SHP77 treated with DMSO at 0.1 percent for 48 hours (cell line): ENCODE measurements at places on chromosomes 6 and 20.

GRCh38 chr6:157909282-157909664, 72.4 kb upstream of the SYNJ2 start:
- DNase-seq: no peak

DNA sequence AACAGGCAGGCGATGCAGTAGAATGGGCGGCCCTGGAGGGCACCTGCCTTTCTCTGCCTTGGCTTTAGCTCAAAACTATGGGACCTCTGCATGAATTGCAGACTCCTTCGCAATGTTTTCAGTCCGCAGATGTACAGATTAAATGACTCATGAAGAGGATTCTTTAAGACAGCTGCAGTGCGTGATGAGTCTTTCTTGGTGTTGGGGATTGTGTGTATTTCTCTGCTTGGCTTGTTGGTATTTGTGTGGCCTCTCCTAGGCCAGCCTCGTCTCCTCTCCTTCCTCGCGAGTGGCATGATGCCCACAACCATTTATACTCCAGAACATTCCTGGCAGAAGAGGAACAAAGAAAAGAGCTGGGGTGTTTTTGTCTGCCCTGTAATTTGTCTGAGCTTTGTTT, 110.6 kb downstream of the SYNDIG1 start:
- no peak for DNase-seq

GRCh38 chr20:21154692-21155091, 28.8 kb downstream of the KIZ start:
- no peak for DNase-seq

DNA sequence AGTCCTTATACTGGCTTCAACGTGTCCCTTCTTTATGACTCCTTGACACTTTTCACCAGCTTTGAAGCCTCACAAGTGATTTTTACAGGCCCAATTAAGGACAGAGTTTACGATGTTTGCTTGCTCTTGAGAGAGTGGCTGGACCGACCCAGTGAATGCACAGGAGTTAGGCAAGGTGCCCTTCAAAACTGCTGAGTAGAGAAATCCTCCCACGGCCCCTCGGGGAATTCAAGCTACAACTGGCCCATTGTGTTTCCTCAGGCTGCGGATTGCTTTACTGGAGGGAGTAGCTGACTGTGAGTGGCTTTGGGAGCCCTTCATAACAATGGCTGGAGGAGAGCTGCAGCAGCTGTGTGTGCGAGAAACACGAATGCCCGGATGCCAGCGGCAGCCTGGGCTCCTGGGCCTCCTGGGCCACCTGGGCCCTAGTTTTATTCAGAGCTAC, 50.0 kb downstream of the SGK1 start:
- peak; percentile 66 for DNase-seq

DNA sequence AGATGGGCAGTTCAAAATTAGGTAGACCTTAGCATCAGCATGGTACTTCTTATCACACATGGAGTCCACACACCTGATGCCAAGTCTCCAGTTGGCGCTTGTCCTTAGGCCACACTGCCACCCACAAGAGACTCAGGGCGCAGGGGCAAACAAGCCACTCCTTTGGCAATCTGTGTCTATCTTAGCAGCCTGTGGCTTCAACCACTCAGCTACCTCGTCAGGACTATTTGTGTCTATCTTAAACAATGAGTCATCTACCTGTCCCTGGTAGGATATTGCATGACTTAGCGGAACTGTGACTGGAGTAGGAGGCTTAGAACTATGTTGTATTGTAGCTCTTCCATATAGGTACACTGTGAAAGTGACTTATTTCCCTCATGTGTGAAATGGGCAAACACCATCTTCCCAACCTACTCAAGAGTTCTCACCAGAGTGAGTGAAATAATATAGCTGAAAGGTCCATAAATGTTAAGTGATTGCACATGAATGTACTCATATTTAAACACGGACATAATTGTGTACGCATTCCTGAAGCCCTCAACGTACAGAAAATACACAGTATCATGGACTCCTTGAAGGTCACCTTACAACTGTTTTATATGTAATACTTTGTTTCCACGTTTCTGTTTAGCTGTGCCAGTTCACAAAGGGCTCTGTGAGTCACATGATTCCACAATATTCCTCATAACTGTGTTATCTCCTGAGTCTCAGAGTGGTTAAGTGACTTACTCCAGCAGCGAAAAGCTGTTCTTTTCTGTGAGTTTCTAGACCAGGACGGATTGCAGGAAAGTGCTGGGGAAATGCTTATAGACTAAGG, 1.6 kb downstream of the TRIM27 start:
- DNase-seq: no peak

GRCh38 chr6:112214739-112215269, 39.6 kb downstream of the LAMA4 start:
- DNase-seq: peak; percentile 78

DNA sequence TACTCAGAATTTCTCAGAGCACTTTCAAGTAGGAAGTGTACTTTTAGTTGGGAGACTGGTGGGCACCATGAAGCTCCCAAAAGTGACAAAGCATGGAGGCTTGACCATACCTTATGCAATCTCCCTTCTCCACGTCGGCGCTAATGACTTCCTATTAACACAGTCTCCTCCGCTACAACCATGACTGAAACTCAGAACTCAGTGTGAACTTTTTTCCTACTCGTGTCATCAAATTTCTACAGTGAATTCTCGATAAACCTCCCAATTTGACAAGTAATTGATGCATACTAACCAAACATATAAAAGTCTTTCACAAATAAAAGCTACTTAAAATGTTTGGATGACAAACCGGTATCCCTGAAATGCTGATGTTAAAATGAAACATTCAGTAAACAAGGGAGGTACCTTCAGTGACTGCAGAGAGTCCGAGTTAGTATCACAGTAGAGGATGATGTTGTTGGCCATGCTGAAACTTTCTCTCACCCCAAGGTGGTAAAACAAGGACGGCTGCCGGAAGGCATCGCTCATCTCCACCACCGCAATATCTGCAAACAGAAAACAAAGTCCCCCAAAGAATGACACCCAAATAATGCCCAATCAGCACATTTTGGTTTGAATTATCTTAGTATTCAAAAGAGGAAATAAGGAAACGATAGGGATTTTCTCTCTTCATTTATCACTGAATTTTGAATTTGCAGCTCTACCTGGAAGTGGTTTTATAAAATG, 72.1 kb downstream of the MAP3K5 start:
- DNase-seq: no peak

- no peak for DNase-seq
Observed at GRCh38 chr20:44449864-44450263, 25.8 kb upstream of the TTPAL start.

- no peak for DNase-seq
Observed at GRCh38 chr6:146544616-146545182, 1.1 kb downstream of the RAB32 start.

GRCh38 chr6:7241709-7242645, 71.0 kb downstream of the SSR1 start:
- DNase-seq: no peak

DNA sequence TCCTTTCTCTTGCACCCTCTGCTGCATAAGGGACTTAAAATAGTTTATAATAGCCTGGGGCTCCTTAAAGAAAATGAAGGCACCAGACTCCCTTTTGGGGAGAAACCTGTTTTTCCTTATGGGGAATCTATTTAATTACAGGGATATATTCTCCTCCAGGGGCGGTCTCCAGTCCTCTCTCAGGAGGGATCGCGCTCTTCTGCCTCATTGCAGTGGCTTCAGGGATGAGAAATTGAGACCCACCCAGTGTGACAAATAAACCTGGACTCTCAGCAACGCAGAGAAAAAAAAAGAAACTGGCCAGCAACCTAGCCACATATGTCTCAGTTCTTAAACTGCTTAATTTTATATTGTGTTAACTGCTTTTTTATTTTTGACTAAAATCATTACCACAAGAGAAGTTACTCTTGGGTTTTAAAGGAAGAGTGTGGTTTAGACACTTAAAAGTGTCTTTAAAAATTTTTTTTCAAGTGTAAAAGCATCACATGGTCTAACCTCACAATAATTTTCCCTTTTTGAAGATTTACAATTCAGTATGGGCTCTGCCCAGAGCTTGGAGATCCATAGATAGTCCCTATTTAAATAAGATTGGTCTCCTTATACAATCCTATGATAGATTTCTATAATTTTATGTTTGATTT, 11.7 kb upstream of the GOPC start:
- DNase-seq: no peak

DNA sequence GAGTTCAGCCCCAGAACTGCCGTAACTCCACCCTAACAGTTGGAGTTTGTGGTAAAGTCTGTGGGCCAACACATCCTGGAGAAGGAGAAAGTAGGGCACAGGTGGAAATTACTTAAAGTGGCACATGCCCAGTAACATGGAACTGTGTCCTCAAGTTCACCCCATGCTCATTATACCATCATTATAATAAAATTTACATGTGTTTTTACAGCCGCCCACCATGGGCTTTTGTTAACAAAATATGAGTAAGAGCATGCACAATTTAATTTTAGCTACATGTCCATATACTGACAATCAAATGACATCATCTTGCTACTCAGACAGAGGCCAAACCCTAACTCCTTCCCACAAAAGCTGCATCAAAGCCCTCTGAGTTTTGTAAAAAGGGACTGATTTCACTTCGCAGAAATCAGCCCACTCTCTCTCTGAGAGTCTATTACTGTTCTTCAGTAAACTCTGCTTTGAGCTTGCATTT, 17.3 kb upstream of the ELOVL4 start:
- DNase-seq: no peak

DNA sequence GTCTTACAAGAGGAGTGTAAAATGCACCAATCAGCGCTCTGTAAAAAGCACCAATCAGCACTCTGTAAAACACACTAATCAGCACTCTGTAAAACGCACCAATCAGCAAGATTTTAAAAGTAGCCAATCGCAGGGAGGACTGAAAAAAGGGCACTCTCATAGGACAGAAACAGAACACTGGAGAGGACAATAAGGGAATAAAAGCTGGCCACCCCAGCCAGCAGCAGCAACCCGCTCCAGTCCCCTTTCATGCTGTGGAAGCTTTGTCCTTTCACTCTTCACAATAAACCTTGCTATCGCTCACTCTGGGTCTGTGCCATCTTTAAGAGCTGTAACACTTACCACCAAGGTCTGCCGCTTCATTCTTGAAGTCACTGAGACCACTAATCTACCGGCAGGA, 1.7 kb upstream of the AIG1 start:
- DNase-seq: peak; percentile 42

DNA sequence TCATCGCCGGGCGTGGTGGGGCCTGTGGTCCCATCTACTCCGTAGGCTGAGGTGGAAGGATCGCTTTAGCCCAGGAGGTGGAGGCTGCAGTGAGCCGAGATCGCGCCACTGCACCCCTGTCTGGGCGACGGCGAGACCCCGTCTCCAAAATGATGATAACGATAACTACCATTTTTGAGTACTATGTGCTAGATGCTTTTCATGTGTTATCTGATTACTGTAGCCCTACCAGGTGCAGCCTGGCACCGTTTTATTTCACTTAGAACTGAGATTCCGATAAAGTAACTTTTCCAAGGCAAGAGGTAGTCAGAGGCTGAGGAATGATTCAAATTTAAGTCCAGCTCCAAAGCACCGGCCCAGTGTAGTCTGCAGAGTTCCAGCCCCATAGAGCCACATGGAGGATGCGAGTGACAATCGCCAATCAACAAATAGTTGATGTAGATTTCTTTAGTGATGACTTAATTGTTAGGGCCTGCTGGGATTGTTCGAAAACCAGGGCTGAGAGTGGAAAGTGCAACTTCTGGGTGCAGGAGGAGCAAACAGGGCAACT, 727 bp downstream of the ERMARD start:
- DNase-seq: no peak

DNA sequence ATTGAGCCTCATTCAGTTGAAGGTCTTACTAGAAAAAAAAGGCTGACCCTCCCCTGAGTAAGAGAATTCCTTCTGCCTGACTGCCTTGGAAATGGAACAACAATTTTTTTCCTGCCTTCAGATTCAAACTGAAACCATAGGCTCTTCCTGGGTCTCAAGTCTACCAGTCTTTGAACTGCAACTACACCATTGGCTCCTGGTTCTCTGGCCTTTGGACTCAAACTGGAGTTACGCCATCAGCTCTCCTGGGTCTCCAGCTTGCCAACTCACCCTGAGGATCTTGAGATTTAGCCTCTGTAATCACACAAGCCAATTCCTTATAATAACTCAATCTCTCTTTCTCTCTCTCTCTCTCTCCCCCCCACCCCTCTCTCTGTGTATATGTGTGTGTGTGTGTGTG, 36.0 kb upstream of the SNX9 start:
- DNase-seq: no peak

- DNase-seq: peak; percentile 82
Observed at GRCh38 chr6:109381747-109382575, at the start of gene CD164. TSS of gene CD164 (minus strand) at chr6:109382467. CDS start at chr6:109382378, 89 bp downstream.

DNA sequence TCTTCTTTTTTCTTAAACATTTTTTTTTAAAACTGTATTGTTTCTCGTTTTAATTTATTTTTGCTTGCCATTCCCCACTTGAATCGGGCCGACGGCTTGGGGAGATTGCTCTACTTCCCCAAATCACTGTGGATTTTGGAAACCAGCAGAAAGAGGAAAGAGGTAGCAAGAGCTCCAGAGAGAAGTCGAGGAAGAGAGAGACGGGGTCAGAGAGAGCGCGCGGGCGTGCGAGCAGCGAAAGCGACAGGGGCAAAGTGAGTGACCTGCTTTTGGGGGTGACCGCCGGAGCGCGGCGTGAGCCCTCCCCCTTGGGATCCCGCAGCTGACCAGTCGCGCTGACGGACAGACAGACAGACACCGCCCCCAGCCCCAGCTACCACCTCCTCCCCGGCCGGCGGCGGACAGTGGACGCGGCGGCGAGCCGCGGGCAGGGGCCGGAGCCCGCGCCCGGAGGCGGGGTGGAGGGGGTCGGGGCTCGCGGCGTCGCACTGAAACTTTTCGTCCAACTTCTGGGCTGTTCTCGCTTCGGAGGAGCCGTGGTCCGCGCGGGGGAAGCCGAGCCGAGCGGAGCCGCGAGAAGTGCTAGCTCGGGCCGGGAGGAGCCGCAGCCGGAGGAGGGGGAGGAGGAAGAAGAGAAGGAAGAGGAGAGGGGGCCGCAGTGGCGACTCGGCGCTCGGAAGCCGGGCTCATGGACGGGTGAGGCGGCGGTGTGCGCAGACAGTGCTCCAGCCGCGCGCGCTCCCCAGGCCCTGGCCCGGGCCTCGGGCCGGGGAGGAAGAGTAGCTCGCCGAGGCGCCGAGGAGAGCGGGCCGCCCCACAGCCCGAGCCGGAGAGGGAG, 580 bp downstream of the VEGFA start:
- no peak for DNase-seq

DNA sequence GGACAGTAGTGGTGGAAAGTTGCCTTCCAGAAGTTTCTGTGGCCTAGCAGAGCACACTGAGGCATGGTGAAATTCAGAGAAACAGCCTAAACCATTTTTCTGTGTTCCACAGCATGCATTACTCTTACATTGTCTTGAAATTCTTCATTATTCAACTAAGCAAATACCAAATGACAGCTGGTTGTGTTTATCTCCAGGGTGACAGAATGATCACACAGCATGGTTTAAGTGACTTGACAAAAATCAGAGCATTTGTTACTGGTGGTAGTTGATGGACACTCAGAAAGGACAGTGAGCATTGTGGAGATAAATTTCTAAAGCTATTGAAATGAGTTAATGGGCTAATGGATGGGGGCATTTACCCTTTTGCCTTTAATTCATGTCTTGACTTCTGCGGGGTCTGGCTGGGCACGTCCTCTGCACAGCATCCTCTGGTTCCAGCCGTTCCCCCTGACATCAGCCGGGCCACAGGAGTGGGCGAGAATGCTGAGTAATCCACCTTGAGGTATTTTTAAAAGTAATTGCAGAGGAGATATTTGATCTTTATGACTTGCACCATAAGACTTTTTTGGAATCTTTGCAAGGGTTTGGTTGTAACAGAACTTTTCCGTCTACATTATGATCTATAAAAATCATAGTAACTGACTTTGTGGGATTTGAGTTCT, 78.9 kb upstream of the SCP2D1 start:
- peak; percentile 9 for DNase-seq
